GM23338 (cell line): ENCODE measurements at places on chromosomes 4 and X. TPM values are rescaled to one million over a fixed set of nuclear protein-coding genes. Genes with fewer than 3 reads are reported as not detected.
A peak's percentile ranks its signal among the peaks of the same experiment; 100 is the strongest.

DNA sequence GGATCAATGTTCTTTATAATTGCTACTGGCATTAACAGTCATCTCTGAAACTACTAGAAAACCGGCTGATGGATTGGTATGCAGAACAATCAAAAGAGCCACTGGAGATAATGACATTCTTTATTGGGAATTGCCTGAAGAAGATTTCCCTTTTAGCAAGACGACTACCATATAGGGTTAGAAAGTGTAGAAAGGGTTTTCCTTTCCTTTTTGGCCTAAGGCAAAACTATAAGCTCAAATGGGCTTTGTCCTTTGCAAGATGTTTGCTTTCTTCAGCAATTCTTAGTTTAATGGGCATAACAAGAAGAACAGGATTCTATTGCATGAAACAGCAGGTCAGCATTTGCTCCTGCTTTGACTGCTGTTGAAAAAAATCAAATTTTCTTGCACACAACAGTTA lies 214.2 kb upstream of the PCDH10 start:
- peak; percentile 16 for DNase-seq
- no peak overlapping the region for H3K4me3 ChIP-seq
- peaks cover 15% of the 10 kb centered on the region; the same call in 1 of the 2 replicates for H3K4me1 ChIP-seq
- H3K27ac ChIP-seq, result peak overlapping the region; percentile 11; the same call in 1 of the 2 replicates

DNA sequence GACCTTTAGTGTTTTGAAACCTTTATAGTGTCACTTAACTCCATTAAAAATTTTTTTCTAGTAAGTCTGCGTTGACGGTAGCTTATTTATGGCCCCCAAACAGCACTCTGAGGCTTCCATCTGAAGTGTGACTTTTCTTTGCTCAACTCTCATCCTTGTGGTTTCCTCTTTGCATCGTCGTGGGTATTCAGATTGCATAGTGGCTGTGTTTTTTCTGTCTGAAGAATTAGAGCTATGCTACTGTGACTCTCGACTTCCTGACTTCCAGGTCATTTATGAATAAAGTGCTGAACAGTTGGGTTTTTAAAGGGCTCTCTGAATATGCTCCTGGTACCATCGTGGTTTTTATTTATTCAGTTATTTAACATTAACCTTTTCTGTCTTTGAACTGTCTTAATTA lies 44.9 kb downstream of the JADE1 start:
- peaks cover 98% of the 10 kb centered on the region for H3K36me3 ChIP-seq
- no peaks in the 10 kb centered on the region for H3K27me3 ChIP-seq
- no peak overlapping the region for H3K4me3 ChIP-seq

The SMARCA1 gene
- polyA plus RNA-seq, result 24.4 and 30.1 TPM in 2 replicates

- no peak overlapping the region for H3K4me3 ChIP-seq
- H3K4me1 ChIP-seq, result no peaks in the 10 kb centered on the region
- no peak overlapping the region for H3K27ac ChIP-seq
- no peak for DNase-seq
Observed at GRCh38 chrX:26219351-26219750, 3.4 kb downstream of the MAGEB5 start.

- DNase-seq, result no peak
- peaks cover 4% of the 10 kb centered on the region for H3K4me1 ChIP-seq
- no peak overlapping the region; the same call in 1 of the 2 replicates for H3K27ac ChIP-seq
Observed at GRCh38 chr4:7207628-7208231, 15.4 kb downstream of the SORCS2 start.

GRCh38 chr4:121778991-121779628 lies 14.1 kb upstream of the SMIM43 start:
- no peaks in the 10 kb centered on the region for H3K36me3 ChIP-seq
- no peaks in the 10 kb centered on the region for H3K27me3 ChIP-seq
- H3K27ac ChIP-seq, result no peak overlapping the region
- H3K4me1 ChIP-seq, result no peaks in the 10 kb centered on the region
- DNase-seq, result no peak

The PARM1 gene
- 4.3 and 4.9 TPM in 2 replicates for polyA plus RNA-seq

DNA sequence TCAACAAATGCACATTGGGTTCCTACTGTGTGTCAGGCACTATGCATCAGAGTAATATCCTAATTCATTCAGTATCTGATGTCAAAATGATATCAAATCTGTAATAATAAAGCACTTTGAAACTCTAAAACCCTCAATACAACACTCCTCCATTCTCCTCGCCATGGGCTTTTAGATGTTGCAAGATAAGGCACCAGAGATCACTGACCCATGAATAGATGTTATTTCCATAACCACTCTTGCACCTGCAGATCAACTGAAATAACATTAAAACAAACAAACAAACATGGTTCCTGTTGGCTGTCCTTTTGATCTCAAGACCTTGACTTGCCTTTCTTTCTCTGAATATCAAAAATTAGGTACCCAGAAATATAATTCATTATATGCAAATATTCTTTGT lies 100.2 kb downstream of the MAB21L2 start:
- H3K27me3 ChIP-seq, result no peaks in the 10 kb centered on the region
- H3K27ac ChIP-seq, result no peak overlapping the region
- no peak for DNase-seq
- peaks cover 12% of the 10 kb centered on the region for H3K4me1 ChIP-seq
- no peak overlapping the region for H3K4me3 ChIP-seq
- H3K36me3 ChIP-seq, result no peaks in the 10 kb centered on the region
